Upper lobe of right lung (tissue), 1 donor: ENCODE measurements at places on chromosomes 3 and 15. TPM values are rescaled to one million over a fixed set of nuclear protein-coding genes. Genes with fewer than 3 reads are reported as not detected.

The GOLGA8N gene
- total RNA-seq = 14.1 TPM

The CYP1A1 gene
- 2.4 TPM for total RNA-seq

The HRH1 gene
- 12.0 TPM for total RNA-seq

The TIMP4 gene
- 6.9 TPM for total RNA-seq

The CCDC191 gene
- total RNA-seq = 4.1 TPM

The WDR49 gene
- 1.2 TPM for total RNA-seq

The THBS1 gene
- 377 TPM for total RNA-seq

The AP3B2 gene
- 3.8 TPM for total RNA-seq

The RASGRF1 gene
- total RNA-seq = 105 TPM

The CNTN6 gene
- total RNA-seq = 9.2 TPM

The MED12L gene
- total RNA-seq = 0.69 TPM

The ARGFX gene
- not detected for total RNA-seq

The PLA2G4D gene
- not detected for total RNA-seq

The CCR9 gene
- not detected for total RNA-seq

The GPR156 gene
- total RNA-seq = 0.09 TPM

The SH2D7 gene
- total RNA-seq = not detected

The SLC6A6 gene
- 54.3 TPM for total RNA-seq

The AMIGO3 gene
- total RNA-seq = 0.26 TPM

The SERINC4 gene
- total RNA-seq = not detected

The GOLGA8T gene
- total RNA-seq = 0.20 TPM

The DUOXA2 gene
- total RNA-seq = not detected

The GPR62 gene
- total RNA-seq = not detected

The AGTR1 gene
- total RNA-seq = 7.8 TPM

The FGF7 gene
- 21.9 TPM for total RNA-seq

The UROC1 gene
- not detected for total RNA-seq

The ARPP19 gene
- 156 TPM for total RNA-seq

The CP gene
- total RNA-seq = 3.4 TPM

The PRICKLE2 gene
- 37.2 TPM for total RNA-seq

The RBMS3 gene
- 85.9 TPM for total RNA-seq

The GOLGA6D gene
- total RNA-seq = not detected

The THSD4 gene
- total RNA-seq = 25.6 TPM

The COL6A6 gene
- total RNA-seq = 34.8 TPM

The MOBP gene
- not detected for total RNA-seq
